ENCODE measurements at places on chromosomes 2 and 18. TPM values are rescaled to one million over a fixed set of nuclear protein-coding genes. Genes with fewer than 3 reads are reported as not detected.

Gene LHCGR
- not detected for total RNA-seq

Gene PPP1R1C
- not detected for total RNA-seq

Gene MYOM1
- total RNA-seq: not detected

Gene UCN
- 2.5 TPM for total RNA-seq

Gene SULT1C4
- total RNA-seq: not detected

Gene KLHL29
- total RNA-seq: 3.8 TPM

Gene MC4R
- total RNA-seq: not detected

Gene CHAC2
- total RNA-seq: 21.3 TPM

Gene VAMP5
- total RNA-seq: not detected

Gene IL1RL1
- total RNA-seq: not detected

All from Karpas-422 (cell line).